Occipital lobe (tissue), 3 donors: ENCODE measurements at places on chromosomes 5 and 9. TPM values are rescaled to one million over a fixed set of nuclear protein-coding genes. Genes with fewer than 3 reads are reported as not detected.

Gene GNG10
- total RNA-seq, result 37.4 TPM

Gene GLIPR2
- total RNA-seq, result 9.2 TPM

Gene PCDHB11
- 10.5 TPM for total RNA-seq

Gene CCL21
- not detected for total RNA-seq

Gene NMRK1
- total RNA-seq, result 10.3 TPM

Gene ITGA1
- 7.2 TPM for total RNA-seq

Gene LTC4S
- 1.7 TPM for total RNA-seq

Gene SNCB
- total RNA-seq, result 12.6 TPM

Gene CCNI2
- total RNA-seq, result 0.16 TPM

Gene FAM151B
- total RNA-seq, result 39.8 TPM

Gene SLC25A2
- not detected for total RNA-seq

Gene GRXCR2
- not detected for total RNA-seq

Gene TAF1L
- 0.78 TPM for total RNA-seq

Gene DMRT3
- 0.16 TPM for total RNA-seq

Gene CCDC180
- 8.1 TPM for total RNA-seq

Gene SPATA31E1
- not detected for total RNA-seq

Gene FAM170A
- total RNA-seq, result not detected

Gene CYLC2
- not detected for total RNA-seq

Gene KCTD16
- 23.6 TPM for total RNA-seq

Gene MZB1
- total RNA-seq, result not detected

Gene FBP1
- not detected for total RNA-seq
